Thymus (tissue), 14 donors: ENCODE measurements at places on chromosomes 2 and 18.

DNA sequence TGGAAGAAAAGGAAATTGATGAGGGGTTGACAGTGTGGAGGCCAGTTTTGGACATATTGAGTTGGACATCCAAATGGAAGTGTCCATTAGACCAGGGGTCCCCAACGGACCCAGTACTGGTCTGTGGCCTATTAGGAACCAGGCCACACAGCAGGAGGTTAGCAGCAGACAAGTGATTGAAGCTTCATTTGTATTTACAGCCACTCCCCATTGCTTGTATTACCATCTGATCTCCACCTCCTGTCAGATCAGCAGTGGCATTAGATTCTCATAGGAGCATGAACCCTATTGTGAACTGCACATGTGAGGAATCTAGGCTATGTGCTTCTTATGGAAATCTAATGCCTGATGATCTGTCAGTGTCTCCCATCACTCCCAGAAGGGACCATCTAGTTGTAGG is 99.1 kb downstream of the MTX2 start:
- no peak for DNase-seq

- DNase-seq, result peak; percentile 36
Measured at GRCh38 chr18:3449512-3450011, 410 bp upstream of the TGIF1 start.

GRCh38 chr18:6732952-6733351 is 3.4 kb downstream of the ARHGAP28 start:
- DNase-seq, result no peak

DNA sequence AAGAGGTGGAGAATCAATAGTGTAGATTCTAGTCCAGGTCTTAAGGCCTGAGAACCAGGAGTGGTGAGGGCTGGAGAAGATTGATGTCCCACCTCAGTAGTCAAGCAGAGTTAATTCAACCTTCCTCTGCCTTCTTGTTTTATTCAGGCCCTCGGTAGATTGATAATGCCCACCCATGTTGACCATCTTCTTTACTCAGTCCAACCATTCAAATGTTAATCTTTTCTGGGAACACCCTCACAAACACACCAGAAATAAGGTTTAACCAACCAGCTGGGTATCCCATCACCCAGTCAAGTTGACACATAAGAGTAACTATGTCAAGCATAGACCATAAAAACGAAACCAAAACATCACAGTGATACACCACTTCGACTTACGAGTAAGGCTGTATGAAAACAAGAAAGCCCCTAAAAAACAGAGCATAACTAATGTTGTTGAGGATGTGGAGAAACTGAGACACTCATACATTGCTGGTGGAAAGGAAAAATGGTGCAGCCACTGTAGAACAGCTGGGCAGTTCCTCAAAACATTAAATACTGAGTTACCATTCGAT is 57.5 kb downstream of the SLC35F5 start:
- no peak for DNase-seq

DNA sequence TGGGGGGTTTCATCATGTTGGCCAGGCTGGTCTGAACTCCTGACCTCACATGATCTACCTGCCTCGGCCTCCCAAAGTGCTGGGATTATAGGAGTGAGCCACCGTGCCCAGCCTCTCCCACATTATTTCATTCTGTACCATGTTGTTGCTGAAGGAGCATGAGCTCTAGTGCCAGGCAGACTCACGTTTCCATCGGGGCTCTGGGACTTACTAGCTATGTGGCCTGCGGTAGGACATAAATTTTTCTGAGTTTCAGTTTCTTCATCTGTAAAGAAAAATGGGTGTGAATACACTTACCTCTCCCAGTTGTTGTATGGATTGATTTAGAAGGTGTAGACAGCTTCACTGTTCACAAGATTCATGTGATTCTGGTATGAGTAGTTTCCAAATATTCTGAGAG is 30.8 kb upstream of the CCL20 start:
- no peak for DNase-seq

GRCh38 chr2:167386694-167387093 is 498.4 kb downstream of the XIRP2 start:
- no peak for DNase-seq

GRCh38 chr2:121074293-121074932 is 210.6 kb downstream of the TFCP2L1 start:
- DNase-seq, result no peak

DNA sequence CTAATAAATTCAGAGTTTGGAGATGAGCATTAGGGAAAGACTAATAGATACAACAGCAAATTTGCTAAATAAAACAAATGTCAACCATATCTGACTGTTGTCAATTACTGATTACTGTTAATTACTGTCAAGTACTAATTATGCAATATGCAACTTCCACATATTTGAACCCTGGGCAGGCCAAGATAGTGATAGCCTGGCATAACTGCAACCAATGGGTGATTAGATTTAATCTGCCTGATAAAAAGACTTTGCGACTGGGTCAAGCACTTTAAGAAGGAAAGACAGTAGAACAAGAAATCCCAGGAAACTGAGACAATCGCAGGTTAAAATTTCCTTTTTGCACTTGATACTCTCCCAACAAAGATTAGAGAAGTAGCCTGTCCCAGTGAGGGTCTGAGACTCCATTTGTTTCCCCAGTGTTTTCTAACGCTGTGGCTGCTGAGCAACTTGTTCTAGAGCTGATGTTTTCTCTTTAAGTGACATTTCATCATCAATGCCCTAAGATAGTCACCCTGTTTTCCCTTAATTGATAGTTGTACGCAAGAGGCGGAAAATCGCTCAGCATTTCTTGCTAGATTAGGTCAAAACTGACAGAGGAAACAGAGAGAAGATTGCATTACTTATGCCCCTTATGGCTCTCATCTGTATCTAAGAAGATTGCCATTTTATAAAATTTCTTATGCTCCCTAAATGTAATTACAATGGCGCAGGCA is 17.8 kb downstream of the ARHGAP15 start:
- DNase-seq, result no peak

GRCh38 chr2:169071455-169071854 is 2.1 kb downstream of the DHRS9 start:
- DNase-seq, result no peak

DNA sequence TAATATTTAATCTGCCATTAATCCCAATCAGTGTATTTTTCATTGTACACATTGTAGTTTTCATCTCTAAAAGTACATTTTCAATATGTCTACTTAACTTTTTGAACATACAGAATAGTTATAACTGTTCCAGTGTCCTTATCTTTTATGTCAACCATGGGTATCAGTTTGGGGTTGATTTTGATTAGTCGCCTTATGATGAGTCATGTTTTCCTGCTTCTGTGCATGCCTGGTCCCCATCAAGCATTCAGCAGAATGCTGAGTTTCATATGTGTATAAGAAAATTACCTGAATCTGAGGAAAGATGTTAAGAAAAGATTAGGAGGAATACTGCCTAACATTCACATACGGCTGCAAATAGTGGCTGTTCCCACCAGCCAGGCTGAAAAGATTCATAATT is 17.7 kb downstream of the SPDYA start:
- DNase-seq, result no peak

- no peak for DNase-seq
Measured at GRCh38 chr2:218823196-218823855, 8.3 kb downstream of the PRKAG3 start.

- DNase-seq, result no peak
Measured at GRCh38 chr18:22564036-22564435, 146.3 kb upstream of the CTAGE1 start.

DNA sequence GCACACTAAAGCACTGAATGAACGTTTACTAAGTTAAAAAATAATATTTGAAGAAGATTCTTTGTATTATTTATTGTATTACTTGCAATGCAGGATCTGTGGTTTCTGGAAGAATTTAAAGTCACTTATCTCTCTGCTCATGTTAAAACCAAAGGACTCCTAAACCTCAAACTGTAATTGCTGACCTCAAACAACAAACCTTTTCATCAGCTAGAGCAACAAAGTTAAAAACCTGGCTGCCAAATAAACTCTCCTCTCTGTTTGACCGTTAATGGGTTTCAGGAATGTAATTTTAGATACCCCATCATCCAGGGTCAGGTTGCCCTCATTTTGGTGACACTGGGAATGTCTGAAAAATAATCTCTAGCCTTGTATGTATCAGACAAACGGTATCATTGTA is 239.1 kb downstream of the TGIF1 start:
- DNase-seq, result no peak

GRCh38 chr2:101985101-101985792 is 6.5 kb upstream of the IL1R2 start:
- DNase-seq, result no peak

DNA sequence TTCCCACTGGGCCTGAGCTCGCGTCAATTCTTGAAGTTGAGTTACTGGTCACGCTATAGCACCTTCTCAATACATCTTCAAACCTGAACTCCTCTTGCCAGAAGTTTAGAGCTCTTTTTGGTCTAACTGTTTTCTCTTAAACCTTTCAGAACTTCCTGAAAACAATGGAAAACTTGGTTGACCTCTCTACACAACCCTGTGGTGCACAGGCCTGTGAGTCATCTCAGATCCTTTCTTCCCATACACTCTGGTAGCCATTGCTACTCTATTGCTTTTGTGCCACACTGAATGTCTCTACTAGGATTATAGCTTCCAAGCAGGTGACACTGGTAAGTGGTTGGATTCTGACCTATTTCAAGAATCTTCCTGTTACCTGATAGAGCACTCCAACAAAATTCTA is 321.5 kb upstream of the FSIP2 start:
- no peak for DNase-seq

DNA sequence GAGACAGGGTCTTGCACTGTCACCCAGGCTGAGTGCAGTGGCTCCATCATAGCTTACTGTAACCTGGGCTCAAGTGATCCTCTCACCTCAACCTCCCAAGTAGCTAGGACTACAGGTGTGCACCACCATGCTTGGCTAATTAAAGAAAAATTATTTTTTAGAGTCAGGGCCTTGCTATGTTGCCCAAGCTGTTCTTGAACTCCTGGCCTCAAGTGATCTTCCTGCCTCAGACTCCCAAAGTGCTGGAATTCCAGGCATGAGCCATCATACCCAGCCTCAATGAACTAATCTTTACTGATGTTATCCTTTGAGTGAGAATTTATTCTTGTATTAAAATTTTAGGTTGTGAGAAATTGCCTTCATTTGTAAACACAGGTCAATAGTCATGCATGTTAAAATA is 27.0 kb upstream of the CD28 start:
- no peak for DNase-seq

GRCh38 chr2:227186751-227187150 is 22.3 kb downstream of the COL4A3 start:
- no peak for DNase-seq
